WTC11 (cell line): ENCODE measurements at places on chromosomes 6 and 20. TPM values are rescaled to one million over a fixed set of nuclear protein-coding genes. Genes with fewer than 3 reads are reported as not detected.

GRCh38 chr6:131954059-131954774 is 3.0 kb upstream of the CCN2 start:
- H3K27me3 ChIP-seq: no peaks in the 10 kb centered on the region
- H3K36me3 ChIP-seq: peaks cover 16% of the 10 kb centered on the region
- peaks cover 65% of the 10 kb centered on the region for H3K4me1 ChIP-seq
- peak overlapping the region; percentile 68 for H3K27ac ChIP-seq
- DNase-seq: no peak

GRCh38 chr6:4281341-4282293 is 146.2 kb upstream of the ECI2 start:
- no peak overlapping the region for H3K27ac ChIP-seq
- peak overlapping the region; percentile 73 for H3K4me3 ChIP-seq
- peaks cover 52% of the 10 kb centered on the region for H3K27me3 ChIP-seq
- H3K36me3 ChIP-seq: no peaks in the 10 kb centered on the region

- no peaks in the 10 kb centered on the region for H3K36me3 ChIP-seq
- H3K27me3 ChIP-seq: no peaks in the 10 kb centered on the region
- H3K4me1 ChIP-seq: peaks cover 8% of the 10 kb centered on the region
- no peak for DNase-seq
- H3K27ac ChIP-seq: peak overlapping the region; percentile 13; the same call in 1 of the 2 replicates
- H3K4me3 ChIP-seq: no peak overlapping the region
These were observed 315.6 kb upstream of the CITED2 start for GRCh38 chr6:139690007-139690406.

GRCh38 chr6:43627008-43627825 is 1.8 kb downstream of the GTPBP2 start:
- H3K27ac ChIP-seq: no peak overlapping the region
- H3K27me3 ChIP-seq: no peaks in the 10 kb centered on the region
- H3K4me1 ChIP-seq: peaks cover 17% of the 10 kb centered on the region
- H3K36me3 ChIP-seq: peaks cover 43% of the 10 kb centered on the region

DDO gene
- total RNA-seq: not detected in 3 replicates

HLA-DRA gene
- total RNA-seq: 2.8 to 3.9 TPM (median 3.6 TPM) in 3 replicates

GRCh38 chr20:14235355-14235754 is 102.1 kb downstream of the FLRT3 start:
- no peaks in the 10 kb centered on the region for H3K36me3 ChIP-seq
- no peak overlapping the region for H3K27ac ChIP-seq
- H3K4me3 ChIP-seq: no peak overlapping the region
- no peak for DNase-seq
- no peaks in the 10 kb centered on the region for H3K4me1 ChIP-seq

- no peaks in the 10 kb centered on the region for H3K27me3 ChIP-seq
- H3K36me3 ChIP-seq: peaks cover 5% of the 10 kb centered on the region; the same call in 1 of the 2 replicates
- H3K4me1 ChIP-seq: peaks cover 21% of the 10 kb centered on the region
- no peak overlapping the region for H3K27ac ChIP-seq
- no peak for DNase-seq
These were observed 90.3 kb downstream of the FYN start for GRCh38 chr6:111782887-111783466.

DNA sequence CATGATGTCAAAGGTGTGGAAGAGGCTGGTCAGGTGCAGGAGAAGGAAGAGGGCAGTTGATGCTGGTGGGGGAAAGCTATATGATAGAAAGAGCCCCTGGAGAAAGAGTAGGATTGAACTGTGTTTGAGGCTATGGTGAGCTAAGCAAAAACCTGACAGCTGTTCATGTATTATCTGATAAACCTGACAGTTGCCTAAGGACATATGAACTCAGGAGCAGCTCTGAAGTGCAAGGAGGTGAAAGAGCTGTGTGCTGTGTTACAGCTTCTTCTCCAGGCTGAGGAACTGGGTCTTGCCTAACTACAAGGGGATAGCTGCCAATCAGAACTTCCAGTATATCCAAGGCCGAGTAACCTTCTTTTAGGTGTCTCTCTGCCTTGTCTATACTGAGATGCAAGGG is 81.8 kb downstream of the LCA5 start:
- H3K36me3 ChIP-seq: 0 out of 2 replicates have a peak, but pooled peaks cover 2% of the 10 kb centered on the region
- H3K27me3 ChIP-seq: no peaks in the 10 kb centered on the region
- no peak for DNase-seq
- H3K27ac ChIP-seq: no peak overlapping the region

SHLD1 gene
- 4.1 to 6.6 TPM (median 4.4 TPM) in 3 replicates for total RNA-seq

- no peak for DNase-seq
- no peaks in the 10 kb centered on the region for H3K36me3 ChIP-seq
- no peak overlapping the region for H3K27ac ChIP-seq
- no peak overlapping the region for H3K4me3 ChIP-seq
- H3K4me1 ChIP-seq: peaks cover 5% of the 10 kb centered on the region
These were observed 5.9 kb upstream of the LPIN3 start for GRCh38 chr20:41334443-41335421.

BMP6 gene
- total RNA-seq: 1.0 to 1.2 TPM (median 1.1 TPM) in 3 replicates
